ENCODE measurements at places on chromosomes 11 and 22.

- DNase-seq, result peak; percentile 66
Measured at GRCh38 chr11:122746050-122746478, 90.5 kb downstream of the UBASH3B start.

GRCh38 chr11:114092953-114093352, 33.4 kb downstream of the ZBTB16 start:
- no peak for DNase-seq

- peak; percentile 47 for DNase-seq
Measured at GRCh38 chr22:20238536-20238900, 29.6 kb downstream of the RTN4R start.

GRCh38 chr11:88357323-88358039, 19.9 kb upstream of the CTSC start:
- DNase-seq, result no peak

GRCh38 chr11:76303399-76303798, 77.5 kb downstream of the THAP12 start:
- no peak for DNase-seq

DNA sequence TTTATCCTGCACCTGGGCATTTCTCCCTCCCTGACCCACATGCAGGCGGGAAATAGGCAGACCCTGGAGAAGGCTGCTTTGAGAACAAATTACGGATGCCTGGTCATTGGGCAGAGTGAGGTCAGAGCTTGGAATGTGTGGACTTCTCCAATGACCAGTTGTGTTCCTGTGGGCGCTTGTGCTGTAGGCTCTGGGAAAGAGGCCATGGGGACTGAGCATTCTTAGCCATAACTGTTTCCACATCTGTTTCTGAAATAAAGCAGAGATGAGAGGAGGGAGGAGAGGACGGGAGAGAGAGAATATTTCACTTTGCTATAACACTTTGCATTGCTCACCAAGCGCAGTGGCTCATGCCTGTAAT, 11.2 kb upstream of the TMEM184B start:
- DNase-seq, result no peak

- DNase-seq, result no peak
Measured at GRCh38 chr11:62921201-62921572, at the start of gene CHRM1. Gene CHRM1, minus strand, starts transcription at chr11:62921363. Its CDS starts 10,263 bp downstream, at chr11:62911100.

DNA sequence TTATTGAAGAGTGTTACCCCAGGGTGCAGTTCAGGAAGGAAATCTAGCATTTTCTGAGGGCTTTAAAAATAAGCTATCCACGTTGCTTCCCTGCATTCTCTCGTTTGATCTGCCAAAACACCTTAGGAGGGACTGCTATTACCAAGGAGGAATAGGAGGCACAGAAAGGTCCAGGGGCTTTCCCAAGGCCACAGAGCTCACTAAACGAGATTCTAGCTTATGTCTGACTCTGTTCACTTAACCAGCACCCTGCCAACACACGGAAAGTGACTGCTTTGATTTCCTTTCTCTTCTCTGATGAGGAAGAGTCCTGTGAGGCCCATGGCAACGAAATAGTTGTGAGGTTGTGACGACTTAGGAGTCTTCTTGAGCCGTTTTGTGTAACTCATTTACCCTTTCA, 3.4 kb upstream of the PTPN5 start:
- DNase-seq, result no peak

DNA sequence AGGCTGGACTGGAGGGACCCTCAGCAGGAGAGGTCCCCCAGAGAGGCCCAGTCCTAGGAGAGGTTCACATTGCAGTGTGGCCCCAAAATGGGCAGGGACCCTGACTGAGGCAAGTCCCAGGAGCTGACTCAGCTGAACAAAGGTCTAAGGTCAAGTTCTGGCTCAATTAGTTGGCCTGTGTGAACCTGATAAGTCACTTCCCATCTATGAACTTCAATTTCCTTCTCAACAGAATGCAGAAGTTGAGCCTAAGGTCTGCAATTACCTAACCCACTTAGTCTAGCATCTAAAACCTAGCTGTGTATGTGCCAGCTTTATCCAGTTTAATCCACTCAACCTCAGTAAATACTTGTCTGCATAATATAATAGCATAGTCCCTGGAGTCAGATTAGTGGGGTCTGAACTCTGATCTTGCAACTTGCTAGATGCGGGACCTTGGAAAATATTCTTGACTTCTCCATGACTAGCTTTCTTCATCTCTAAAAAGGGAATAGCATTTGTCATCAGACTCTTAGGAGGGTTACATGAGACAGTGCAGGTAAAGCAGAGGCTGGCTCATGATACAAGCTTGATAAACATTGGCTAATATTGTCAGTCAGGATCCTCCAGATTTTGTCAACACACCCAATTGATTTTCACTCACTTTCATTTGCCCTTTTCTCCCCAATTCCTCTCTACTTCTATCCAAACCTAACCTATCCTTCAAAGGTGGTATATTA, 465.5 kb downstream of the INSC start:
- DNase-seq, result no peak

DNA sequence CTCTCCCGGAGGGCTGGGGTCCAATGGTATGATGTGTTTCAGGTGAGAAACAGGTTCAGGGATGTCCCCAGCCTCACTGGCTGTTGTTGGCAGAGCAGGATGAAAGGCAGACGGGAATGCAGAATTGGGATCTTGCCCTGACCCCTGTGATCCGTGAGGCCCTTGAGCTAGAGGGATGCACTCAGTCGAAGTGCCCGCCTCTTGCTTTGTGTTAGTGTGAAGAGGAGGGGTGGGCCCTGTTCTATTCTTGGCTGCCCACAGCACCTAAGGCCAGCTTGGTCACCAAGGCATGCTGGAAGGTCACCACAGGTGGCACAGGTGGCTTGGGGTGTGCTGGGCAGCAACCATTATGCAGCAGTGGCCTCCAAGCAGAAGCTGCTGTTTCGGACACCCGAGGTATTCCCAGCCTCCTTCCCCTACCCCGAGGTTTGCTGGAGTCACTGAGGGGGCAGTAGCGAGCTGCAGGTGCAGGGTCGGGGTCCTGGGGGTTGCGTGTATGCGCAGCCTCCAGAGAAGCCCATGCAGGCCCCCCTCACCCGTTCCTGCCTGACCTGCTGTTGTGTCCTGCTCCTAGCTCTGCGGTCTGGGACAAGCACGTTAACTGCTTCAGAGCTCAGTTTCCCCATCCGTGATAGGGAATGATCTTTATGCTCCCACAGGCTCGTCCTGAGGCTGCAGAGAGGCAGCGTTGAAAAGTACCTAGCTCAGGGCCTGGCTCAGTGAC, 13.0 kb downstream of the LRP5 start:
- no peak for DNase-seq

DNA sequence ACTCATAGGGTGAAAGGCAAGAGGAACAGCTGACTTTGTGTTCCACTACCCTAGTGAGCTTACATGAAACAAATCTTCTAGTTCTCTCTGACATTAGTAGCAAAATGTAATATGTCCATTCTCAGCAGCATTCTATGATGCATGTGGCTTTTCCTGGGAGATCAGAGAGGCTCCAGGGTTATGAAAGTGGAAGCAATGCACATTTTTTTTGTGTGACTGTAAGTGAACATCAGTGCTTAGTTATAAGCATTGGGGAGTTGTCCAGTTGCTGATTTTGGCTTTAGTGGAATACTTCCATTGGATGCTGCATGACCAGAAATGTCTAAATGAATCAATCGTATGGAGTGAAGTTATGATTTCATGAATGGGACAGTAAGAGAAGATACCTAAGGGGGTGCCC, 255.9 kb downstream of the FAT3 start:
- no peak for DNase-seq

DNA sequence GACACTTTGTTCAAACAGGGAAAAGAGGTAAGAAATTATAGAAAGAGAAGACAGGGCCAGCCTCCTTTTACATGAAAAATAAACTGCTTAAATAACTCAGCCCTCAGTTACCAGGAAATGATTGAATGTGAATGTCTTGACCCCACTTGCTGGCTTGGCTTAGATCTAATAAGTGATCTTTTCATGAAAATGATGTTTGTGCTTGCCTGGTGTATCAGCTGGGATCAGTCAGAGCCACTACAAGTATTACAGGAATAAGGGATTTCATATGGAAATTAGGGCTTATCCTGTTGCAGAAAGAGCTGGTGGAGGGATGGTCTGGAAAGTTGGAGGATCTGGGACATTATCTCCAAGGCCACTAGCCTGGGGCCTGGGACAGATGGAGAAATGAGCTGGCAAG, 51.8 kb downstream of the COMMD9 start:
- no peak for DNase-seq

DNA sequence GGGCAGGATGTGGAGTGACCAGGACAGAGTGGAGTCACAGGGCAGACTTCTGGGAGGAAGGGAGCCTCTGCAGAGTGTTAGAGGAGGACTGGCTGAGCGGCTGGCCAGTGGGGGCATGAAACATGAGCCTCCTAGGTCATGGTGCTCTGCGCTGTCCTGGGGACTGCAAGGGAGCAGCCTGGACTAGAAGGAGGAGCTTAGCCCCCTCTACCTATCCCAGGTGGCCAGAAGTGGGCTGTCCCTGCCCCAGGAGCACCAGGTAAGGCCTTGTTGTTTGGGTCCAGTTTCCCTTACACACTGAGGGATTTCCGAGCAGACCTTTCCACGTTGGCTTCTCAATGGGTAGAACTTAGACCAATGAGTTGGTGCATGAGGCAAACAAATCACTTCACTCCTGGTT, 7.4 kb downstream of the PKNOX2 start:
- DNase-seq, result no peak

DNA sequence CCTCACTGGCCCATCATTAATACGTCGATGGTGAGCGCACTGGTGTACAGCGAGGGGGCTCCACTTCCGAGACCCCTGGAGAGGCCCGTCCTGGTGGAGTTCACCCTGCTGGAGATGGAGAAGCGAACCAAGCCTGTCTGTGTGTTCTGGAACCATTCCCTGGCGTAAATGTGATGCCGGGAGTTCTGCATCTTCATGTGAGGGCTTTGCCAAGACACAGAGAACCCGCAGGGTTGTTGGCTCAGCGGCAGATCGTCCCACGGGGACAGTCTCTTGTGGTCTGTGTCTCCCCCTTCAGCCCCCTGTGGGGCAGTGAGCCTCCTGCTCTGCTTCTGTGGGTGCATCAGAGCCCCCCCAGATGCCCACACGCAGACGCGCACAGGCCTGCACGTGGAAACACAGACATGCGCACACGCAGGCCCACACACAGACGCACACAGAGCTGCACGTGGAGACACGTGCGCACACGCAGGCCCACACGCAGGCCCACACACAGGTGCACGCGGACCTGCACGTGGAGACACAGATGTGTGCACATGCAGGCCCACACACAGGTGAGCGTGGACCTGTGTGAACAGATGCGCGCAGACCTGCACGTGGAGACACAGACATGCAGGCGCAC, 55.8 kb upstream of the PRODH start:
- no peak for DNase-seq

GRCh38 chr11:11416917-11417316, 63.9 kb upstream of the CSNK2A3 start:
- no peak for DNase-seq

DNA sequence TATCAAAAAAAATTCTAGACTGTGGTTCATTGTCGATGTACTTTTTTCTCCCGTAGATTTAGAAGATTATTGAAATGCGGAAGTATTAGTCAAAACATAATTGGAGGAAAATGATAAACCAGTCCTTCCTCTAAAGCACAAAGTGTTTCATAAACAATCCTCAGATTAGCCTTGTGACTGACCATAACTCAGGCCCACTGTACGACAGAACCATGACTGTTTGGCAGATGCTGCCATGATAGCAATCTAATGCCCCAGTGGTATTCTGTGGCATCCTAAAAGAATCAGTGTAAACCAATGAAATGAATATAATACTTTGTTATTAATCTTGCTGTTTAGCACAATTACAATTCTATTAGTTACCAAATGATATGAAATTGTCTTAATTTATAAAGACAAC, 127.0 kb upstream of the CTSC start:
- DNase-seq, result no peak

DNA sequence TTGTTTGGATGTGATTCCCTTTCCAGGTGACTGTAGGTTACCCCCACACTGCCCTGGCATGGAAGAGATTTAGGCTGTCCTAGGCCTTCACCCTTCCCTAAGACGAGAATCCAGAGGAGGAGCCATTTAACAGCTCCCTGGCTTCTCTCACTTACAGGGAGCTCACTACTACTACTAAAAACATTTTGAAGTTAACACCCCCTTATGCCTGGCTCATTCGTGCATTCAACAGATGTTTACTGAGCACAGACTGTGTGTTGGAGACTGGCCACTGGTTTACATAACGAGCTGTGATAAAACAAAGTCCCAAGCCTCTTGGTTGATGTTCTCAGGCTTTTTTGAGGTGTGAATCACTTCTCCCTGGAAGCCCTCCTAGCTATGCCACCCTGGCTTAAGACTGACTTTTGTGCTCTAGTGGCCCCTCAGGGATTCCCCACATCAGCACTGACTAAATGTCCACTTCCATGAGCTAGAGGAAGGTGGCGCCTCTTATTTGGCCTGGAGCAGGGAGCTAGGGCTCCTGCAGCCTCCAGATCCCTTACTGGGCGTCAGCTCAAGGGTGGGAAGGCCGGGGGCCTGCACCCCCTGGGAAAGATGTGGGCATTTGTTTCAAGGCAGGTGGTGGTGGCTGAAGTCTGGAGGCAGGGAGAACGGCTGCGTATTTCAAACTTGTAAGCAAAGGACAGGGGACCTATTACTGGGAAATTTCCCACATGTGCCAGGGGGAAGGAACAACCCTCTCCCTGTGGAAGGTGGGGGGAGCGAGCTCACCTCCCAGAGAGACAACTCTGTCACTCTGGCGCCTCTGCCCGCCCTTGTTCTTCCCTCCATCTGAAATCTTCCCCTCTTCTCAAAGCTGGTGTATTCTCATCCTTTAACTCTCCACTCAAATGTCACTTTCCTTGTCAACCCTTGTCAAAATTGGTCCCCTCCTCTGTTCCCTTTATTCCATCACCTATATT, 19.4 kb upstream of the MALAT1 start:
- no peak for DNase-seq

- no peak for DNase-seq
Measured at GRCh38 chr22:48754611-48755058, 1073.0 kb downstream of the BRD1 start.

DNA sequence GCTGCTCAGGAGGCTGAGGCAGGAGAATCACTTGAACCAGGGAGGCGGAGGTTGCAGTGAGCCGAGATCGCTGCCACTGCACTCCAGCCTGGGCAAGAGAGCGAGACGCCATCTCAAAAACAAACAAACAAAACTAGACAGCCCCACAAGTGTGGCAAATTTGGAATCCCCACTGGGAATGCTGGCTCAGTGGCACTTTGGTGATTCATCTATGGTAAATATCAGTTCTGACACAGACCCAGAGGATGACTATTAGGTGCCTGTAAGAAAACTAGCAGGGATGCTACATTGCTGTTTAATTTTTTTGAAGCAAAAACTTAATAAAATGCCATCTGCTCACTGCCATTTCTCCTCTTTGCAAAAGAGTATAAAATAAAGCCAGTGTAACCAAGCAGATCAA, 107.9 kb downstream of the NAT10 start:
- no peak for DNase-seq

DNA sequence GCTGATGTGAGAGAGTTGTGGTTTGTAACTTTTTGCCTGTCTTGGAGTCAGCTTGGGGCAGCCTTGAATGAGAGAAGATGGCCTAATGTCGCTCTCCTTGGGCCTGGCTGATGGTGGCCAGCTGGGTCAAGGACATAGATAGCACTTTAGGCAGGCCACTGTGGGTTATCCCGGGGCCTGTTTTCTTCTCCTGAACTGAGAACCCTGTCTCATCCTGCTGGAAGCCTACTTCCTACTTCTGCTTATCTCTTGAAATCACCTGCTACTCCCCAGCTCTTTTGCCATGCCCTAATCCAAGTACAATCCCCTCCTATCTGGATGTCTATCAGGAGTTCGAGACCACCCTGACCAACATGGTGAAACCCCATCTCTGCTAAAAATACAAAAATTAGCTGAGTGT, 49.5 kb downstream of the OSBP2 start:
- DNase-seq, result no peak
